Esophagus mucosa (tissue), 1 donor: ENCODE measurements at places on chromosomes 4 and X.

DNA sequence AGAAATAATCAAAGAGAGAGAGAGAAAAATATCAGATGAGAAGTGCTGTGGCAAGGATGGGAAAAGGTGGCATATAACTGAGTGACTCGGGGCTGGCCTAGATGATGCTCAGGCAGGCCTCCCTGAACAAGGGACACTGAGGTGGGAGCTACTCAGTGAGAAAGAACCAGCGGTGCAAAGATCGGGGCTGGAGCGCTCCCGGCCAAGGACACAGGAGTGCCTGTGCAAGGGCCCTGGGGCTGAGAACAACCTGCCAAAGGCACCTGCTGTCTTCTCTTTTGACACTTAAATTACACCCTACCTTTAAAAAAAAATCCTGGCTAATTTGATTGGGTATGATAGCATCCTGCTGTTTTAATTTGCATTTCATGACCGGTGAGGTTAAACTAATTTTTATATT is 77.7 kb upstream of the C4orf50 start:
- no peak for ATAC-seq

- ATAC-seq, result no peak
Observed at GRCh38 chr4:36823199-36823967, 421.2 kb upstream of the NWD2 start.

DNA sequence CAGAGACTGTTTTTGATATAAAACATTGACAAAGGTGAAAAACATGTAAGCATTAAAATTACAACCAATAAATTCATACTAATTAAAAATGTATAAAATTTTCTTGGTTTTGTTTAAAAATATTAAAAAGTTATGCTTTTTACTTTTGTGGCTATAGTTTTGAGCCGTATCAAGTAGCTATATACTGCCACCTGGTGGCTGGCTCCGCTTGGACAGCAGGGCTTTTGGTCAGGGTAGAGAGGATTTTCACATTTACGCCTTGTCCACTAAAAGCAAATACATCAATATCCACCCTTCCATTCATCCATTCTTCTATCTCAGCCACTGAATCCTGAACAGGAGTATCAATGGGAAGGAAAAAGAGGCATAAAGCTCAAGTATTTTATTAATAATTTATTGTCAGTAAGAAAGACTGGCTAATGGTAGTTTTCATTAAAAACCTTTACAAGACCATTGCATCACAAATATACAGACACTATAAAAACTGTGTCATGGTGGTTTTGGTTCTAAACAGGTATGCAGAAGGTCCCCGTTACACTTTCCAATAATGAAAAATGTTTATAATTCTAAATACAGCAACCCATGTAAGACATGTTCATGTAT is 32.1 kb upstream of the MTNR1A start:
- peak; percentile 61 for ATAC-seq

- ATAC-seq, result no peak
Observed at GRCh38 chr4:130825284-130825683, 1729.3 kb downstream of the C4orf33 start.

DNA sequence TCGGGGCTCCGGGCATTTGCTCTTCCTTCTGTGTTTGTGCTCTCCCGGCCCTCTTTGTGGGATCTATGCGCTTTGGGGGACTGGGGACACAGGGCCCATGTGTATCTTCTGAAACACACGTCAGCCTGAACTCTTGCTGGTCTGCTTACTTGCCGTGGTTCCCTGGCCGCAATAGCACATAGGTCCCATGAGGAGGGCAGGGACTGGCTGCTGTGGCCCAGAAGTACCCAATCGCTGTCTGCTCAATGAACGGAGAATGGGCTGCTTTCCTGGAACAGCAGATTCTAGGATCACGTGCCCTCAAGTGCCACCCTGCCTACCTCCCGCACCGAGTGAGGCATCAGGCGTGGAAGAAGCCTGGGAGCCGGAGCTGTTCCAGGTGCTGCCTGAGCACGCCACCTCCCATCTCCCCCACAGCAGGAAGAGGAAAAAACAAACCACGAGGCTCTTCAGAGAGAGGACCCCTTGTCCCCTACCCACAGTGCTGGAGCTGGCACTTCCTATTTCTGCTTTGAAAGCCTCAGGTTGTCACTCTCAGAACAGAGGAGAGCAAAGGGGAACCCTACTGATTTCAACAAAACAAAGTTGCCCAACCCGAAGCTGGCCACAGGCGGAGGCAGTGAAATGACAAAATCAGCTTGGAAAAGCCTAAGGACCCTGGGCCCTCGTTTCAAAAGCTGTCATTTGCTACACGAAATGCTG is 3.8 kb downstream of the G6PD start:
- no peak for ATAC-seq

DNA sequence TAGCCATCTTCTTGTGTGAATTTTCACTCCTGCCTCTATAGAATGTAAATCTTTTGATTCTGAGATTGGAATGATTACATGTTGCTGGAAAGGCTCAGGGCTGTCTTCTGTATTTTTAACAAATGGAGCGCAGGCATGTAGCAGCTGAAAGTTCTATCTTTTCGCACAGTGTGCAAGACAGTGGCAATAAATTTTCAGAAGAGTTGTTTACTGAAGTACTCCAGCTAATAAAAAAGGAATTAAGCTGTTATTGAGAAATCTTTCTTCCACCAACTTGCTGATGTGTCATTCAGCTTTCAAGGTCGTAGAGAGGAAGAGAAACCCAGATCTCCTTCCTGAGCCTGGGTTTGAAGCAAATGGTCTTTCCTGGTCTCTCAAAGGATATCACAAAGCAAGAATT is 122.0 kb upstream of the PUDP start:
- ATAC-seq, result no peak

GRCh38 chr4:125313989-125314667 is 627 bp upstream of the FAT4 start:
- ATAC-seq, result no peak

DNA sequence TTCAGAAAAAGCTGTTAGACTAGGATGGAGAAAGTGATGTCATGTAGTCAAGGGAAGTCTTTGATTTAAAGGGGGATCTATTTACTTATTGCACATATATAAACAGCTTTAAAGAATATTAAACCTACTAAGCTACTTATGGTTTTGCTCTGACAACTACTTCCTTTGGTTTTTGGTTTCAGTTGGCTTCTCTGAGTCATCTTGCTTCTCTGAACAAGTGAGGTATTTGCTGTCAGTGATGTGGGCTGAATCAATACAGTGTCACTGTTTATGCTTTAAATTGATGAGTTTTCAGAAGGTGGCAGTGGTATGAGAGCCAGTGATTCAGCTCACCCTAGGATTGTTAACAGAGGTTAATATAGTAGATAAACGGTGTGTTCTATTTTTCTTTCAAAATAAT is 75.1 kb downstream of the CEP44 start:
- ATAC-seq, result peak; percentile 49
